ENCODE measurements at places on chromosomes 2 and 18. TPM values are rescaled to one million over a fixed set of nuclear protein-coding genes. Genes with fewer than 3 reads are reported as not detected.

- no peak for DNase-seq
Observed at GRCh38 chr2:233994151-233994550, 56.4 kb upstream of the SPP2 start.

DNA sequence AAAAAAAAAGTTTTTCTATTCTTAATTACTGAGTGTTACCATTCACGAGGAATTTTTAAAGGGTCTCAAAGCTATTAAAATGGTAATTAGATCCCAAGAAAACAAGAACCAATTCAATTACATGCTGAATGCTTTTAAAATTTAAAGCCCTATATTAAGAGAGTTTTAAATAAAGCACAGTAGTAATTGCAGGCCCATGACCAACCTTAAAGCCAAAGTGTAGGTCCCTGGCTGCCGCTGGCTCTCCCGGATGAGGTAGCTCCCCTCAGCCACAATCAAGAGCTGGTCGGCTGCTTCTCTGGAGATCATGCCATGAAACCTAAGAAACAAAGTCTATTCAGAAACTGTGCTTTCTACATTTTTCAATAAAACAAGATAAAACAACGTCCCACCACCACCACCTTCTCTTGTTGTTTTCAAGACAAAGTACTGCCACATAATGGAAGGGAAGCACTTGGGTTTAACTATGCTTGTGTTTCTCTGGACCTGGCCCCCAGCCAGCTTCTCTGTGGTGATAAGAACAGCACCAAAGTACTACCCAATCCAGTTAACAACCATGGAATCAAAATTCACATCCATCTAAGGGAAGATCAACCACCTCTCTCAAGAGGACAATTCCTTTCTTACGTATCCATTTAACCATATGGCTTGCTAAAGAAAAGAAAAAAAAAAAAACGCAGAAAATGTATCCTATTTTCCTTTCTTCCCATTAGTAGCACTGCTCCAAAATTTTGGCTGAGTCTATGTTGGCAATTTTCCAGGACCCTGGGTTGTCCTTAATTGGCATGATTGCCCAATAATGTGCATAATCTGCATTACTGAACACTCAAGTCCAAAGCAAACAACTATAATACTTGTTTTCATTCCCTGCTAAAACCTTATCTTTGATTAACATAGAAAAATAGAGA is 90.1 kb downstream of the CHN1 start:
- DNase-seq, result peak; percentile 30

DNA sequence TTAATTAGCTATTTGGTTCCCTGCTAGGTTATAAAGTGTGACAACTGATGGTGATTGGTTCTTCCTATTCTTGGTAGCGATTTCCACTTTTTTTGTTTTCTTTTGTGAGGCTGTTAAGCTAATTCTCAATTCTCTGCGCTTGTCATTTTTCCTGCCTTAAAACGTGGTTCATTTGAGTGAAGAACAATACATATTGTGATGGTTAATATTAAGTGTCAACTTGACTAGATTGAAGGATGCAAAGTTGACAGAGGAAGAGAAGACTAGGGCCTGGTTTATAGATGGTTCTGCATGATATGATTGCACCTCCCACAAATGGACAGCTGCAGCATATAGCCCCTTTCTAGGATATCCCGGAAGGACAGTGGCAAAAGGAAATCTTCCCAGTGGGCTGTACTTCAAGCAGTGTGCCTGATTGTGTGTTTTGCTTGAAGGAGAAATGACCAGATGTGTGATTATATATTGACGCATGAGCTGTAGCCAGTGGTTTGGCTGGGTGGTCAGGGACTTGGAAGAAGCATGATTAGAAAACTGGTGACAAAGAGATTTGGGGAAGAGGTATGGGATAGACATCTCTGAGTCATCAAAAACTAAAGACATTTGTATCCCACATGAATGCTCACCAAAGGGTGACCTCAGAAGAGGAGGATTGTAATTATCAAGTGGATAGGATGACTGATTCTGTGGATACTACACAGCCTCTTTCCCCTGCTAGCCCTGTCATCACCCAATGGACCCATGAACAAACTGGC is 39.4 kb upstream of the ZNF804A start:
- no peak for DNase-seq

DNA sequence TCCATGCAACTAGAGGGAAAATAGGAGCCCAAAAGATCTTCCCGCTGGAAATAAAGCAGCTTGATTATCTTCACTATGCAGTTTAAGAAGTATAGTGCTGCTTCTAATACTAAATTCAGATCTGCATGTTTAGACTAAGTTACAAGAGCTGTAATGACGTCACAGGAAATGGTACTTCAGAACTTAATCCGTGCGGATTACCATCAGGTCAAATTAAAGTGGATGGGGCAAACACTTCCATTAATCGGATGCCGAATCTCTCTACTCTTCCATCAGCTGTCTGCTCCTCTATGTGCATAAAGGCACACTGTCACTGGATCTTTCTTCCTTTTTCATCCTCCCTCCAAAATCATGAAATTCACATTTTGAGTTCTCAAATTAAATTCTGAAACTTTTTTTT is 52.6 kb downstream of the TRAPPC12 start:
- DNase-seq, result no peak

GRCh38 chr2:133871545-133872209 is 303.4 kb upstream of the NCKAP5 start:
- no peak for DNase-seq

DNA sequence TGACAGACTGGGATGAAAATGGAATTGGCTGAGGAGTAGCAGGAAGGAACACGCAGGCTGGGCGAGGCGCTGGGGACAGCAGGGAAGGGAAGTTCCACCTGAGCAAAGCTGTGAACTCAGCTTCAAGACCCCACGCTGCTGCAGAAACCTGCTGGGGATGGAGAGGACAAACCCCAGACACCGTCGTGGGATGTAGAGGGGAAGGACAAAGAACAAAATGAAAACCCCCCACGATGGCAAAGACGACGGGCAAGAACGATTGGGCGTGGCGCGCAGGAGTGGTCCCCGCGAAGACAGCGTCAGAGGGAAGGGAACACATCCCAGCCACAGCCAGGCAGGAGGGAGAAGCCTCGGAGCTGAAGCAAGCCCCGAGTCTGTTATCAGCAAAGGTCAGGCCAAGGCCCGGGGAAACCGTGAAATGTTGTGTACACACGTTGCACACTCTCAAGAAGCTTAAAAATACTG is 222.9 kb downstream of the NDUFA10 start:
- DNase-seq, result no peak

GRCh38 chr18:58861353-58861752 is 3.3 kb upstream of the ZNF532 start:
- DNase-seq, result no peak

DNA sequence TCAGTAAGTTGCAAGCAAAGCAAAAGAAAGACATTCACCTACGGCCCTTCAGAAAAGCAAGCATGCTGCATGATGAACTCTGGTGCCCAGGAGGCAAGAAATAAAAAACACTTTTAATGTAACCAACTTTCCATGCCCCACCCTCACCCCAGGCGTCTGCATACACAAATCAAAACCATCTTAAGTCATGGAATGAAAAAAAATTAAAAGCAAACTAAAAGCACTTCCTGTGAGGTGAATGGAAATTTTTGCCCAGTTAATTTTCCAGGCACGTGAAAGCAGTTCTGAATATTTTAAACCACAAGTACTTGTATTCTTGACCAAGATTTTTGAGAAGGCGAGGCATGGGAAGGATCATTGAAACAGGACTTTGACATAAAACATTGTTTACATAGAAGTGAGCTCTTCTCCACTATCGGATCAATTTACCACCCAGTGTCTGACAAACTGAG is 2.5 kb upstream of the ICOS start:
- DNase-seq, result no peak

DNA sequence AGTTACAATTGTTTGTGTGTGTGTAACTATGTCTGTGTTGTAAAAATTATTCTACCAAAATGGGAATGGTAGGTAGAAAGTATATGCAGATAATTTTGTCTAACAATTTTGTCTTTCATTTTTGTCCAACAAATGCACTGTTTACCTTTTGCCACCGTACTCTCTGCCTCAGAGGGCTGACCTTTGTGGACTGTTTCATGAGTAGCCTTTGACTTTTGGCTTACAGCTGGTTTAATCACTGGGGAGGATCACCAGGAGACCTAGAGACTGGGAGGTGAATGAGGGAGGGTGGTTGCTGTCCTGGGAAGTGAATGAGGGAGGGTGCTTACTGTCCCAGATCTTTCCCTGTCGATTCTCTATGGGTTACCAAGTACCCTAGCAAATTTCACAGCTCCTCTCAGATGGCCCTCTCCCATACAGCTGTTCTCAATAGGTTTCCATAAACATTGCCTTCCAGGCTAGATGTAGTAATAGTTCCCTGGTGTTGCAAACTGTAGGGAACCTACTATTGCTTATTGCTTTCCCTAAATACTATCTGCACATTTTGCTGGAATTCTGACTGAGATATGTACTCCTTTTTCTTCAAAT is 26.5 kb upstream of the CXXC1 start:
- DNase-seq, result no peak

GRCh38 chr2:177106212-177106611 is 106.4 kb upstream of the HNRNPA3 start:
- DNase-seq, result no peak

The AMER3 gene
- not detected for total RNA-seq

The ALPG gene
- not detected for total RNA-seq

Data from omental fat pad (tissue), 4 donors.